ENCODE measurements at places on chromosomes 16 and 17.

DNA sequence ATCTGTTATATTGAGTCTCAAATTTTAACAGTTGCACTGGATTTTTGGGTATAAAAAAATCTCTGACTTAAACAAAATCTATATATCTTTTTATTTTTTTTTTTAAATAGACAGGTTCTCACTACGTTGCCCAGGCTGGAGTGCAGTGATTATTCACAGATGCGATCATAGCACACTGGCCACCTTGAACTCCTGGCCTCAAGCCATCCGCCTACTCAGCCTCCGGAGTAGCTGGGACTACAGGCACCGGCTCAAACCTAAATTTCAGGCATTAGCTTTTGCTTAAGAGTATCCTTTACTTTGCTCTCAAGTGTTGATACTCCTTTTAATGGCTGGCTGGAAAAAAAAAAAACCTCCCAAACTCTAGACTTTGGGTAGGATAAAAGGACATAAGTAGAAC is 61.6 kb downstream of the RPGRIP1L start:
- DNase-seq, result no peak

DNA sequence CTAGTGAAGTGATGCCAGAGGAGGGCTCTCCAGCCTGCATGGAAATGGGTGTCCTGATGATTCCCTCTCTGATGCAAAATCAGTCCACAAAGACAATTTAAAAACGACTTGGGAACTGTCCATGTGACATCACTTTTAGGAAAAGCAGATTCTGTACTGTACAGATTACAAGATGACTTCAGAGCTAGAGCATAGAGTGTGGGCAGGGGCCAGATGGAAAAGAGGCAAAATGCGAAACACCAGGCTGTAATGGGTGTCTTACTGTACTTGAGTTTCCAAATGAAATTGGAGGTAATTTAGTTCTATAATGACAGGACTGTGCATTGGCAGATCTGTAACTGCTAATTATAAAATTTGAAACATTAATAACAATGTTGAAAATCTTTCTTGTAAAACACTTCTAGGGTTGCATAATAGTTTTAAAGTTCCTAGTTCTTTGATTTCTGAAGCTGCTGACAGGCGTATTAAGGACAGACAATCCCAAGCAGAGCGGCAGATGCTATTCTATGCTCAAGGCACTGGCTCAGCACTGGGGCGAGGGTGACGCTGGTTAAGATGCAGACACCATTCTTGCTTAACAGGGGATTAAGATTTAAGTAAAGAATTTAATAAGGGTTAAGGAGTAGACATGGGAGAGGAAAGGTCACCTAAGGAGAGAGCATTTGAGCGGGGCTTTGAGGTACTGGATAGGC is 29.6 kb downstream of the OGFOD1 start:
- no peak for DNase-seq

- peak; percentile 75 for DNase-seq
These were observed at the start of gene NRN1L for GRCh38 chr16:67884684-67885083. Gene NRN1L, plus strand, starts transcription at chr16:67884885. Its CDS starts 19 bp downstream, at chr16:67884904.

GRCh38 chr17:77959126-77959925 is 823 bp downstream of the TNRC6C start:
- DNase-seq, result peak; percentile 27

GRCh38 chr16:61842666-61843065 is 193.6 kb downstream of the CDH8 start:
- DNase-seq, result no peak

DNA sequence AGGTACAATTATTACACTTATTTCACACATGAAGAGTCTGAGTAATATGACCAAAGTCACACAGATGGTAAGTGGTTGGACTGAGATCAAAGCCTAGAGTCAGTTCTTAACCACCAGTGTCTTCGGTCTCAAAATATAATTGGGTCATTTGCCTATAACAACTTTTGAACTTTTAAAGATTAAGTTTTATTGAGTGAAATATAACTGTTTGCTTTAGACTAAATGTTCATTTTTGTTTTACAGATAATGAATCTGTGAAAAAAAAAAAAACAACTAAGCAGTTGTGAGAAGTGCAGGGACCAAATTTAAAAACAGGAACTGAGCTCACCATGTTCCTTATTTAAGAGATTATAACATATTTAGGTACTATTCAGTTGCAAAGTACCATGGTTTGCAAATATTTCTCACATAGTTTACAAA is 150.1 kb downstream of the ITFG1 start:
- DNase-seq, result no peak

DNA sequence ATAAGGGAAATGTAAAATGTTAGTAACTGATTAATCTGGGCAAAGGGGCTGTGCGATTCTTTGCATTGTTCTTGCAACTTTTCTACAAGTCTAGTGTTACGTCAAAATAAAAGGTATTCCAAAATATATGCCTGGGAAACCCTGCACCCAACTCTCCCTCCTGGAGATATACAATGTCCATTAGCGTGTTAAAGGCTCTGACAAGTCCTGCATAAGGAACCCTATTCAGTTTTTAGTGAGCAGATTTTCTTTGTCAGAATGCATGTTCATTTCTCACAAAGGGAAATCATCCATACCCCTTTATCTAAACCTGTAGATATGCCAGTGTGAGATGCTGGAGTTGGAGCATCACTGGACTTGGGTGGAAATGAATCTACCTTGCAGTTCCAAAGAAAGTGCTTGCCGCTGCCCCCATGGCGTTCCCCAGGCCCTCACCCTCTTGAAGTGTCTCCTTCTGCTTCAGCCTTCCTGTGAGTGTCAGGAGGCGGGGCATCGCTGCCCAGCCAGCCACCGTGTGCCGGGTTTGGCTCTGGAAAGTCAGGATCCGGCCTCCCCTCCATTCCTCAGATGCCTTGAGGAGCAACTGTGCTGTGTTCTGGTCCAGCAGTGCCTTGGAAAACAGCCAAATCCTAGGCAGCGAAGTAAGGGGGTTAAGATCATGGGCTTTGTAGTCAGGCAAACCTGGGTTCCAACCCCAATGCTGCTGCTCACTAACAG is 85.5 kb downstream of the RMI2 start:
- no peak for DNase-seq

DNA sequence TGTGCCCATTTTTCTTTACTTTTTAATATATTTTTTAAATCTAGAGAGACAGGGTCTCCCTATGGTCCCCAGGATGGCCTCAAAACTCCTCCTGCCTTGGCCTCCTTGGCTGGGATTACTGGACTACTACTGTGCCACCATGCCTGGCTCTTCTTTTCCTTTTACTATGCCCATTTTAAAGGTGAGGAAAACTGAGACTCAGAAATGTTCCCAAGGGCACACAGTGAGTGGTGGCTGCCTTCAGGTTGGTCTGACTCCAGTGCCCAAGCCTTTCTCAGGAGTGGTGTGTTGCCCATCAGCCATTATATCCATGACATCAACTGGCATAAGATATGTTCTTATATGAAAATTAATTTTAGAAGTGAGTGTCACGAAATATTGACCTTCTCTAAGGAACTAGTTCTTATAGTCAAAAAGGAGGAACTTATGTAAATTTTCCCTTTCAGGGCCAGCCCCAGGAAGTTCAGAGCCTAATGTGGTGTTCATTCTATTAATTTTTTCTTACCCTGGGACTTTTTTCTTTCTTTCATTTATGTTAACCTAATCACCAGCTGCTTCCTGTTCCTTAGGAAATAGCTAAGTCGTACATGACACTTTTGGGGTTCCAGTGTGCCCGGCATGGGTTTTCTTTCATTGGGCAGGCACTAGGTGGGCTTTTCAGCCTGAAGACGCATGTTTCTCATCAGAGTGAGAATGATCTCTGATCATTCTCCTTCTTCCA is 17.9 kb upstream of the SPN start:
- DNase-seq, result no peak

- DNase-seq, result no peak
These were observed 139.9 kb upstream of the CACNG3 start for GRCh38 chr16:24116046-24116776.

GRCh38 chr16:75003931-75004330 is 5.1 kb downstream of the ZNRF1 start:
- no peak for DNase-seq

DNA sequence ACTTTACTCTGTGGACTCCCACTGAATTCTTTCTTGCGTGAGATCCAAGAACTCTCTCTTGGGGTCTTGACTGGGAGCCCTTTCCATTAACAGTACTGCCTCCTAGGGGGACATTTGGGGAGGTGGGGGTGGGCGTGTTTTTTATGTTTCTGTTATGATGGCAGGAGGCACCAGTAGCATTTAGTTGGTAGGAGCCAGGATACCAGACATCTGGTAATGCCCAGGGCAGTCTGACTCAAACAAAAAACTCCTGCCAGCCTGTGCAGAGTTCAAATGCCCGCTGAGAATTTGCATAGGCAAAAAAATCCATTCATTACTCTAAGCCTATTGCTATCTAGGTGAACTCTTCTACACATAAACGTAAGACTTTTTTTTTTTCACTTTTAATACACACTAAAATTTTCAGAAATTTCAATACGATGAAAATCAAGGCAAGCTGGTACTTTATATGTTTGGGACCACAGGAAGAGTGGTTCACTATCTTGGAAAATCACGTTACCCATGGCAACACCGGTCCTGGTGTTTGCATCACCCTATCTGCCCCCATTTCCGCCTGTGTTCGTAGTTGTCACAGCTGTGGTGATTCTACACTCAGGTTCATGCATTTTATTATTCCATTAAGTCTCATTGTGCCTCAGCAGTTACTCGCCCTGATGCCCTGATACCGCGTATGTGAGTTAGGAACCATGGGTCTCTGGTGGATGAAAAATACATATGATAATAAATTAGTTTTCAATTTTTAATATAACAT is 121.1 kb upstream of the XYLT1 start:
- no peak for DNase-seq

DNA sequence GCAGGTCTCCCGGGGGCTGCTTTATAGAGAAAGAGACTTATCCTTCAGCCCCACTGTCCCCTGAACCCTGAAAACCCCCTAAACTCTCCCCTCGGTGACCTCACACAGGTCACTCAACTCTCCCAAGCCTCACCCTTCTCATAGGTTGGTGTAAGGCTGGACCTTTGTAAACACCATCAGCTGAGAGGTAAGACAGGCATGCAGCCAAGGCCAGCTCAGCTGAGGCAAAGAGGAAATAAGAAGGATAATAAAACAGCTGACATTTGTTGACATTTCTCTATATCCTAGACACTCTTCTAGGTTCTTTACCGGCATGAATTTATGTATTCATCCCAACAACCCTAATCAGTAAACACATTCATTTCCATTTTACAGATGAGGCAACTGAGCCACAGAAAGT is 134.3 kb downstream of the CCT6B start:
- no peak for DNase-seq

- DNase-seq, result no peak
These were observed 30.2 kb downstream of the SLC6A2 start for GRCh38 chr16:55685973-55686372.

DNA sequence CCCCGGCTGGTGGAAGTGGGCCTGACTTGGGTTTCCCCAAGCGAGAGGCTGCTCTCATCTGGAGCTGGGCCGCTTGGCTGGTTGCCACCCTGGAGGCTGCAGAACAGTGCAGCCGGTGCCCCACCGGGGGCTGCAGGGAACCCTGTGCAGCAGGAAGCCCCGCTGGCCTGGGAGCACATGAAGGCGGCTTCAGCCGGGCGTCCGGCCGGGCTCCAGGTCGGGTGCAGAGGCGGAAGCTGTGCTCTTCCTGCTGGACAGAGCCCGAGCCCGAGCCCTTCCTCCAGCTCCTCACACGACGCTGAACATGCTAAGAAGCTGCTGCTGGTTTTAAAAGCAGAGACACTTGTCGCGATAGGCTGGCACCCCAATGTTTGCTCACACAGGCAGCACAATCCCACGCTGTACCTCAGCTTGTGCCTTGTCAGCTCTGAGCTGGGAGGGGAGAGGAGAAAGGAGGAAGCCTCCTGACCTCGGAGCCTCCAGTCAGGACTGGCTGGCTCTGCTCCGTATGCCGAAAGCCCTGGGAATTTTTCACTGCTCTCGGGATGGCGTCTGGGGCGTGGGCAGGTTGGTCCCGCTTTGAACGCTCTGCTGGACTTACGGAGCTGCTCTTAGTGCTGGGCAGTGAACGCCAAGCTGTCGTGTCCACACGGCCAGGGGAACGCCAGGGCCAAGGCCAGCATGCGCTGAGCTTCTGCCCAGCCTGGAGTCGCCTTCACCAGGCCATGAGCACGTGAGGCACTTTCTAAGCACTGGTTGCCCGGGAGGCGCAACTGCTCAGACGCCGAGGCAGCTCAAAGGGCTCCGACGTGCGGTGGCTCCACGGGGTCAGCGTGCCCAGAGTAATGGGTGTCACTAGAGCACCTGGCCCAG is 8.8 kb downstream of the CDK5R1 start:
- DNase-seq, result peak; percentile 26

GRCh38 chr16:26441178-26441577 is 625.5 kb upstream of the C16orf82 start:
- DNase-seq, result no peak

DNA sequence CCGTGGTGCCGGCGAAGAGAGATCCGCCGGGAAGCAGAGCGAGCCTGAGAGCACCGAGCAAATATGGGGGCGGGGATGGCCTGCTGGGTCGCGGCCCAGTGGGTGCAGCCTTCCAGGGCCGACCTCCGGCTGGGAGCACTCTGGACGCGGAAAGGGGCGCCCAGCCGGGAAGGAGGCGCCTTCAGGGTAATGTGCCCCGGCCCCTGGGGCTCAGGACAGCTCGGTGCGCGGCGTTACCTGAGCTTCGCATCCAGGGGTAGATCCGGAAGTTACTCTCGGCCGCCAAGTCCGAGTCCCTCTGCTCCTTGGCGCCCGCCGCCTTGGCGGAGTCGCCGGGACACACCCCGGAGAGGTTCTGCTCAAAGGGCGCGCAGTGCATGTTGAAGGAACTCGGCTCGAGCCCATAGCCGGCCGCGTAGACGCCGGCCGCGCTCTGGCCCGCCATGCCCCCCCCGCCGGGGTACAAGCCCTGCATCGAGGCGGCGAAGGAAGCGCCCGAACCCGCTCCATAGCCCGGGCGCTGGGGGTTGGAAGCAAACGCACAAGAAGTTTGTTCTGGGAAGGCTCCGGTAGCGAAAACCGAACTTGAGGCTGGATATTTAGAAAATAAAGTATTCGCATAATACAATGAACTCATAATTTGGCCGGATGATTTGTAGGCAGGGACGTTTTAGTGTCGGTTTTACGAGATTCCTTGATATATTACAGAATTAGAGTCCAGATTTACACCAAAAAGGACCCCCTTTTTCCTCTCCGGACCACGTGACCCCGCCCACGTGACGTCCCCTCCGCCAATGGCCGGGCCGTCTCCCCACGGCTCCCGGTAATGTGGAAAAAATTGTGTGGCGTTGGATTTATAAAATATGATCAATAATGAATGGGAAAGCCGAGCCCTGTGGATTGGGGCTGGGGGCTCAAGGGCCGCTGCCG is at the start of gene HOXB7:
Gene HOXB7 (minus strand): TSS at position 736 of the 930 bp plus-strand sequence. CDS start 99 bp downstream, at position 637.
- DNase-seq, result no peak

- no peak for DNase-seq
These were observed 21.7 kb upstream of the TMEM220 start for GRCh38 chr17:10751563-10751962.

- DNase-seq, result no peak
These were observed 40.1 kb downstream of the LITAF start for GRCh38 chr16:11546608-11547061.

Measured in nucleus accumbens (tissue), 56 donors.